ENCODE measurements at places on chromosomes 6 and 20. TPM values are rescaled to one million over a fixed set of nuclear protein-coding genes. Genes with fewer than 3 reads are reported as not detected.

DNA sequence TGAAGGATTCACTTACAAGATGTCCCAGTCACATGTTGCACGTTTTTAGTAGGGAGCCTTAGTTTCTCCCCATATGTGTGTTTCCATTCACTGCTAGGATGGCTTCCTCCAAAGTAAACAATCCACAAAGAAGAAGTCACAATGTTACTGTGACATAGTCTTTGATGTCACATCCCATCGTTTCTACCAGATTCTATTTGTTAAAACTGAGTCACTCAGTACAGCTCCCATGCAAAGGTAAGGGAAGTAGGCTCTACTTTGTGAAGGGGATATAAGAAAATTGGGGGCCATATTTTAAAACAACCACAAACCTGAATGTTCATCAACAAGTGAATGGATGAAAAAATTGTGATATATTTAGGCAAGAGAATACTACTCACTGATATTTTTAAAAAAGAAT, at the start of the genes OR11A1 and OR2H1:
OR11A1 (minus strand) TSS at position 101 of the 400 bp plus-strand sequence. CDS start 29,430 bp downstream, outside the sequence.
OR2H1 (plus strand) TSS at position 185 of the 400 bp plus-strand sequence. CDS start 4,615 bp downstream, outside the sequence.
- DNase-seq = no peak
- H3K27ac ChIP-seq = no peak within 1 kb of the TSS
- no peak within 1 kb of the TSS for H3K4me3 ChIP-seq
- no peaks in the 10 kb centered on the region for H3K4me1 ChIP-seq

DNA sequence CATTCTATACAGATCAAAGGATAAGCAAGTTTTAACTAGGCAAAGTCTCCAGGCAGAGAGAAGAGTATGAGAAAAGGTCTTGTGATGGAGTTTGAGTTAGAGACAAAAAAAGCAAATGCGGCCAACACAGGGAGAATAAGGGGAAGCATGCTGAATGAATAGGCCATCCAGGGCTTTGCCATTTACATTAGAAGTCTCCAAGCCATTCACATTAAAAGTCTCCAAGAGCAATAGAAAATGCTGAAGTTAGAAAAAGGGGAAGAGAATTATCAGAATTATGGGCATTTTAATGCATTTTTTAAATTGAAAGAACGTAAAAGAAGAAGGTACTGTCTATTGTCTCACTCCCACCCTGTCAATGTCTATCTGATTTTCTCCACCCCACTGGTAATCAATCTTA, 49.4 kb downstream of the PDSS2 start:
- no peak overlapping the region for H3K4me3 ChIP-seq
- no peak overlapping the region for H3K27ac ChIP-seq
- H3K4me1 ChIP-seq = no peaks in the 10 kb centered on the region
- no peak for DNase-seq

DNA sequence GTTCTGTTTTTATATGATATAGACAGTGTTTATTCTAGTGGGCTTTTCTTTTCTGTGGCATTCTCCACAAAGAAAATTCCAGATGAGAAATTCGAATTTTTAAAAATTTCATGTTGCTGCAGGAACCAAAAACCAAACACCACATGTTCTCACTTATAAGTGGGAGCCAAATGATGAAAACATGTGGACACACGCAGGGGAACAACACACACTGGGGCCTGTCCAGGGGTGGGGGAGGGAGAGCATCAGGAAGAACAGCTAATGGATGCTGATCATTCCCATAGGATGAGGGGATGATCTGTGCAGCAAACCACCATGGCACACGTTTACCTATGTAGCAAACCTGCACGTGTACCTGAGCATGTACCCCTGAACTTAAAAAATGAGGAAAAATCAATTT, 499.0 kb upstream of the SLC35B3 start:
- no peak for DNase-seq
- no peaks in the 10 kb centered on the region for H3K27me3 ChIP-seq
- no peak overlapping the region for H3K27ac ChIP-seq
- no peaks in the 10 kb centered on the region for H3K4me1 ChIP-seq

GRCh38 chr6:107823047-107823557, 1.0 kb downstream of the SCML4 start:
- H3K4me3 ChIP-seq = no peak overlapping the region
- no peak for DNase-seq
- peaks cover 4% of the 10 kb centered on the region for H3K4me1 ChIP-seq
- no peaks in the 10 kb centered on the region for H3K36me3 ChIP-seq

GRCh38 chr6:36743538-36744303, 46.1 kb downstream of the RAB44 start:
- peaks cover 5% of the 10 kb centered on the region for H3K4me1 ChIP-seq
- H3K36me3 ChIP-seq = no peaks in the 10 kb centered on the region
- H3K27me3 ChIP-seq = no peaks in the 10 kb centered on the region

DNA sequence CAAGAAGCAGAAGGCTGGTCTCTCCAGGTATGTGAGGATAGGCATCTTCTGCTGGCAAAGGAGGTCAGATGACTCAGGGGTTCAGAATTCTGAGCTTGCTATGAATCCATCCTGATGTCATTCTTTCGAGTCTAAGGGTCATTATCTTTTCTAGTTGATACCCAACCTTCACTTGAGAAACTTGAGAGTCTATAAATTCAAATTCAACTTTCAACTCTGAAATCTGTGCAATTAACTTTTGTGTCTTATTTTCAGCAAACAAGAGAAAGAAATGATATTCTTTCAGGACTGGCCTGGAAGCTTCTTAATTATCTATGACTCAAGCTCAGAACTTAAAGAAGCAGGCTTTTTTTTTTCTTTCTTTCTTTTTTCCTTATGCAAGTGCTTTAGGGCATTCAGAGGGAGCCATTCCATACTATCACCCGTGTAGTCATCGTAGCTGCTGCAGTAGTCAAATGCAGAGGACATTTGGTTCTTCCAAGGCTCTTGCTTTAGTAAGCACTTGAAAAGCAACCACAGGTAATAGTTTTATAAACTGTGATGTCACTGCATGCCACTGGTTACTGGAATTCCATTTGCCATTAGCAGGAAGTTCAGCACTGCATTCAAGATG, 93.0 kb downstream of the ADTRP start:
- no peak overlapping the region for H3K27ac ChIP-seq
- no peak overlapping the region for H3K4me3 ChIP-seq
- no peaks in the 10 kb centered on the region for H3K27me3 ChIP-seq
- H3K4me1 ChIP-seq = no peaks in the 10 kb centered on the region

DNA sequence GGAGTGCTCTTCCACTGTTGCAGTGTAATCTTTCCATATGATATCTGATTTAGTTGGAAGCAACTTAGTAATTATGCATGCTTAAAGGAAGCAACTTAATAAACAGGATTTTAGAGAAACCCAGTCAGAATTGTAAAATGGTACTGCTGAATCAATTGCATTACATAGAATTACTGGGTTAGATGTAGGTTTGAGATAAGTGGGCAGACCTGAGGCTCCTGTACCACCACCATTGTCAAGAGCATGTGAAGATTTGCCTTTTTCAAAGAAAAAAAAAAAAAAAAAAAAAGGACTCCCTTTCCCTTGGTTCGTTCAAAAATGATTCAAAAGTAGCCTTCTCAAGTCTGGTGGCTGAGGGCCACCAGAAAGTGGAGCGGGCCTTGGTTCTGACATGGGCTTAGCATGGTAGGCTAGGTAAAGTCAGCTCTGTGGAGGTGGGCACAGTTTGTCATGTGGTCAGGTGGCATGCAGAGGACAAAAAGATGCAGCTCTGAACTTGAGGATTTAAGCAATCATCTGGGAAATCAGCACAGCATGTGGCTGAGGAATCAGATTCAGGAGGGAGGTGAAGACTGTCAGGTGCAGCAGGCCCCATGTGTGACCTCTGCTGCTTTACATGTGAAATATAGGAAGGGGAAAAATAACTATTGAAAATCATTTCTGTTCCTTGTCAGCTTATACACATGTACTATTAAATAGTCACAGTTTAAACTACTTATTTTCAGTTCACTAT, 32.4 kb downstream of the ARID1B start:
- H3K27ac ChIP-seq = no peak overlapping the region
- peaks cover 48% of the 10 kb centered on the region for H3K4me1 ChIP-seq
- no peaks in the 10 kb centered on the region for H3K36me3 ChIP-seq
- no peaks in the 10 kb centered on the region for H3K27me3 ChIP-seq
- H3K4me3 ChIP-seq = no peak overlapping the region

DNA sequence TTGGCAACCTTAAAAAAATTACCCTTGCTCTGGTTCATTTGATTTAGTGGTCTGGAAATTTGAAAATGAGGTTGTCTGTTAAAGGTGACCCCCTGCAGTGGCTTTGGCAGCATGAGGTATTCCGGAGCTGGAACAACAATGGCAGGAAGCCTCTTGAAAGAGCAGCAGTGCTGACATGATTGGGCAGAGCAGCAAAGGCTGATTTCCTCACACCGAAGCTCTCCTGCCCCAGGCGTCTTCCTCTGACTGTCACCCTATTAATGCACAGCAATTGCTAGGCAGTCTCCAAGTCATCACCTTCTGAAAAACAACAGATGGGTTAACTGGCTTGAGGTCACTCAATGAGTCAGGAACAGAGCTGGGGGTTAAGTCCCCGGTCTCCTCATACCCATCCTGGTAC, 241.8 kb upstream of the MMS22L start:
- no peaks in the 10 kb centered on the region for H3K4me1 ChIP-seq
- no peak overlapping the region for H3K4me3 ChIP-seq
- H3K36me3 ChIP-seq = no peaks in the 10 kb centered on the region
- DNase-seq = no peak

DNA sequence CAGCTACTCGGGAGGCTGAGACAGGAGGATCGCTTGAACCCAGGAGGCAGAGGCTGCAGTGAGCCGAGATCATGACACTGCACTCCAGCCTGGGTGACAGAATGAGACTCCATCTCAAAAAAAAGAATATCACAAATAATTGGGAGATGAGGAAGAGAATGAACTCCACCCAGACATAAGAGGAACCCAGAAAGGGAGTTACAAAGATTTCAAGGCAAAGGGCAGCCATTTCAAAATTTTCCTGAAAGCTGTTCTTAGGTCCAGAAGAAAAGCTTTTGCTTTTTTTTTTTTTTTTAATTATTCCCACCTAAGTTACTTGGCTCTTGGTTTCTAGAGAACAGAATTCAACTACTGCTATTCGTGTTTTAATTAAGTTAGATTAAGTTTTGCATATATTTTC, 23.8 kb downstream of the MYB start:
- no peaks in the 10 kb centered on the region for H3K27me3 ChIP-seq
- H3K36me3 ChIP-seq = no peaks in the 10 kb centered on the region
- no peaks in the 10 kb centered on the region for H3K4me1 ChIP-seq
- no peak overlapping the region for H3K27ac ChIP-seq
- H3K4me3 ChIP-seq = no peak overlapping the region
- no peak for DNase-seq

- H3K4me3 ChIP-seq = no peak overlapping the region
- no peaks in the 10 kb centered on the region for H3K36me3 ChIP-seq
- no peaks in the 10 kb centered on the region for H3K27me3 ChIP-seq
These were observed 251.6 kb downstream of the PHF3 start for GRCh38 chr6:63887002-63887751.

DNA sequence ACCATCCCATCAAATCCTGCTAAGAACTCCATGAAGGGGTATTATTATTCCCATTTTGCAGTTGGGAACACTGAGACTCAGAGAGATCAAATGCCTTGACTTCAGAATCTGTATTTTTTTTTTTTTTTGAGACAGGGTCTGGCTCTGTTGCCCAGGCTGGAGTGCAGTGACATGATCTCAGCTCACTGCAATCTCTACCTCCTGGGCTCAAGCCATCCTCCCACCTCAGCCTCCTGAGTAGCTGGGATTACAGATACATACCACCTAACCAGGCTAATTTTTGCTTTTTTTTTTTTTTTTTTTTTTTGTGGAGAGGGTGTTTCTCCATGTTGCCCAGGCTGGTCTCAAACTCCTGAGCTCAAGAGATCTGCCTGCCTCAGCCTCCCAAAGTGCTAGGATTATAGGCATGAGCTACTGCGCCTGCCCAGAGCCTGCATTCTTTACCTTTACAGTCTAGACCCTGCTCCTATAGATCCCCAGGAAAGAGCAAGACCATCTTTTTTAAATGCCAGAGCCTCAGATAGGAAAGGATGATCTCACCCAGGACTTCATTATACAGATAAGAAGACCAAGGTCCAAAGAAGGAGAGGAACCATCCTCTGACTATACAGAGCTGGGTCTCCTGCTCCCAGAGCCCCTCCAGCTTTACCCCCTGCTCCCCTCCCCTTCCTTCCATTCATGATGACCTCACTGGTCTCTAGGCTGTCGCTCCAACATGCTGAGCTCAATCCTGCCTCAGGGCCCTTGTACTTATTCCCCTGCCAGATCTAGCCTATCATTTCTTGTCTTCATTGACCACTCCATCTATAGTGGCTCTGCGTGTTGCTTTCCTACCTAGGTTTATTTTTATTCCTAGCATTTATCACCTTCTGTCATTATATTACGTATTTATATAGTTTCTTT, 138.6 kb downstream of the CEBPB start:
- no peaks in the 10 kb centered on the region for H3K27me3 ChIP-seq
- no peaks in the 10 kb centered on the region for H3K4me1 ChIP-seq
- no peak overlapping the region for H3K4me3 ChIP-seq
- no peaks in the 10 kb centered on the region for H3K36me3 ChIP-seq
- DNase-seq = no peak

DNA sequence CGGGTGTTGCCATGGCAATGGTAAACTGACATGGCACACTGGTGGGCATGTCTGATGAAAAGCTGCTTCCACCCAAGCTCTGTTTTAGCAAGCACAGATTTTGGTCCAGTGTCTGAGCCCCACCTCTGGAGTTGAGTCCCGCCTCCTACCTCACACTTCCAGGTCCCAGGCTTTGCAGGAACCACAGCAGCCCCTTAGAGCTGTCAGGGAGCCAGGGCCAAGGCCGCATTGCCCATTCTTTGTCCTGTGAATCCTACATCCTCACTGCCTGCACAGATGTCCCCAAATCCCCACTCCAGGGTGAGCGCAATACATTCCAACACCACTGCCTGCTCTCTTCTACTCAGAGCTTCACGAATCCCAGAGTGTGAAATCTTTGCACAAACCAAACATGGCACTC, 292.2 kb downstream of the PREX1 start:
- H3K27ac ChIP-seq = no peak overlapping the region
- no peaks in the 10 kb centered on the region for H3K27me3 ChIP-seq
- H3K4me1 ChIP-seq = no peaks in the 10 kb centered on the region

DNA sequence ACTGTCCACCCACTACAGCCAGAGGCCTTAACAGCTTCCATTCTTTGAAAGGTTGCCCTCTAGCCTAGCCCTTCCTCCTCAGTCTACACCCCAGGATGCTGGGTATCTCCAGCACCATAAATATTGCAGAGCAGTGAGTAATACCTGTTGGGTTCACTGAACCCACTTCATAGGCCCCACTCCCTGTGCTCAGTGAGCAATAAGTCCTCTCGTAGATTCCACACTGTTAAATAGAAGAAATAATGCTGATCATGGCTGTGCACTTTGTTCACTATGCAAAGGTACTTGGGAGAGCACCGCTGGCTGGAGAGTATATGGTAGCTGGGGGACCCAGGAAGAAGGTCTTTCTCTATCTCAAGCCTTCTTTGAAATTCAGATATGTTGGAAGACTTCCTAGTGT, 87.3 kb downstream of the RSPH3 start:
- no peak for DNase-seq
- no peaks in the 10 kb centered on the region for H3K36me3 ChIP-seq
- no peak overlapping the region for H3K27ac ChIP-seq
- H3K27me3 ChIP-seq = no peaks in the 10 kb centered on the region

Gene ABHD16B
- not detected for total RNA-seq

Gene TNNC2
- not detected for total RNA-seq

Gene SLC22A7
- 0.32 TPM for total RNA-seq
